ENCODE measurements at places on chromosomes 7 and 10.

DNA sequence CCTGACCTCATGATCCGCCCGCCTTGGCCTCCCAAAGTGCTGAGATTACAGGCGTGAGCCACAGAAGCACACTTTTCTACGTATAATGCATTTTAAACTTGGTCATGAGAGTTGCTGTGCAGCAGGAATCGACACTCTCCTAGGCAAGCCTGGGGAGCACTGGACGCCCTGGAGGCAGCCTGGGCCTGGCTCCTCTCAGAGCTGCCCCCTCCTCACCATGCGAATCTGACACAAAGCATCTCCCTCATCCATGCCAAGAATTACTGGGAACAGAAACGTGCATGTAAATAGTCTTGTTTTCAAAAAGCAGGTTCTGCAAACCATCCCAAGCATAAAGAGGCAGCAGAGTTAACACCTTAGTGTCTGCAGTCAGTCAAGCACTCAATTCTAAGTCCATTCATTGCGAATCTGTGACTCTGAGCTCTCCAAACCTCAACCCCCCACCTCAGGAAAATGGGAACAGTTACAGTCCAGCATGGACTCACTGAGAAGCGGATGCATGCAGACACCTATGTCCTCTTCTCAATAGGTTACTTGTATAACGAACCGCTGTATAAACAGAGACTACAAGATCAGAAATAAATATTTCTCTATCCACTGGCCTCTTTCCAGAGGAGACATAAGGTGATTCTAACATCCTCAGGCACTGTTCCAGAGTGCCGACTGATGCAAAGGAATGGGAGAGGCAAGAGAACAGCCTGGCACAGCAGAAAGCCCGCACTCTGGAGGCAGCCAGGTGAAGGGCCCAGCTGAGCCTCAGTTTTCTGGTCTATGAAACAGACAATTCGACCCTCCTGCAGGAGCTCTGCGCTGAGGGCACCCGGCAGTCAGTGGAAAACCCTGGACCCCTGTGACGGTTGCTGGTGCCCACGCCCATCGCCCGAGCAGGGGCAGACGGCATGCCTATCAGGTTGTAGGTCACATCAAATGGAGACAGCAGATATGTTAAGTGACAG, 68.9 kb downstream of the MAD1L1 start:
- no peak overlapping the region for H3K4me3 ChIP-seq
- no peak overlapping the region for H3K27ac ChIP-seq
- H3K27me3 ChIP-seq = no peaks in the 10 kb centered on the region
- DNase-seq = no peak
- peaks cover 17% of the 10 kb centered on the region for H3K4me1 ChIP-seq
- H3K36me3 ChIP-seq = peaks cover 7% of the 10 kb centered on the region

DNA sequence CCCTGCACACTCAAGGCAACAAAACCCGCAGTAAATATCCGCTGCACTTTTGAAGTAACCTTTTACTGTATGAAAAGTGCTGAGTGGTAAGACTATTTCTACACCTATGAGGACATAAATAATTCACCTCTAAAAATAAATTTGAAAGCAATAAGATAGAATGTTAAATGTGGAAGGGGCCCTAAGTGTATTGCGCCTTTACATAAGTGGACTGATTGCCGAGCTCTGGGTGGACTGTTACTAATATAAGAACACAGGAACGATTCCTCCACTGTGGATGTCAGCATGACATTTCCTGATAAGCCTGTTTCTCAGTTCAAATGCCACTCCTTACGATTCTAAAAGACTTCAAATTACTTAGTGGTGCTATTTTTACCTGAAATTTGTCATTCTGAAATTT, 192.0 kb upstream of the PTN start:
- H3K36me3 ChIP-seq = no peaks in the 10 kb centered on the region
- no peak overlapping the region for H3K27ac ChIP-seq
- no peaks in the 10 kb centered on the region for H3K27me3 ChIP-seq
- H3K4me3 ChIP-seq = no peak overlapping the region

- no peak overlapping the region for H3K4me3 ChIP-seq
- peaks cover 4% of the 10 kb centered on the region for H3K36me3 ChIP-seq
- no peaks in the 10 kb centered on the region for H3K27me3 ChIP-seq
- peaks cover 5% of the 10 kb centered on the region for H3K4me1 ChIP-seq
- no peak overlapping the region for H3K27ac ChIP-seq
- no peak for DNase-seq
These were observed 4.4 kb downstream of the RNF216 start for GRCh38 chr7:5776894-5777660.

- H3K4me3 ChIP-seq = no peak overlapping the region
- H3K36me3 ChIP-seq = peaks cover 8% of the 10 kb centered on the region
- H3K4me1 ChIP-seq = peaks cover 2% of the 10 kb centered on the region
- no peaks in the 10 kb centered on the region for H3K27me3 ChIP-seq
- no peak for DNase-seq
These were observed 1.8 kb downstream of the CALU start for GRCh38 chr7:128740996-128741395.

DNA sequence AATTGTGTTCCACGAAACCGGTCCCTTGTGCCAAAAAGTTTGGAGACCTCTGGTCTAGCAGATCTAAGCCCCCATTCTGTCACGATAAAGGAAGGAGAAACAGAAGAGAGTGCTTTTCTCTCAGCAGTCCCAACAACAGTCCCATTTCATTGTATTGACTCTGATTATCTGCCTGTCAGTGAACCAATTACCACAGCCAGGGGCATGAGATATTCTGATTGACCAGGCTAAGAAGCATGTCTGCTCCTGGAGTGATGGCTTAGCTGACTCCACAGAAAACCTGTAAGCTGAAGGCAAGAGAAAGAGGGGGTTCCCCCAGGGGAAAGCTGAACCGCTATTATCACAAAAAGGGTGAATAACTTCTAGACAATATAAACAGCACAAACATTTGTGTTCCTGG, 765.4 kb downstream of the SORCS1 start:
- no peak overlapping the region for H3K4me3 ChIP-seq
- no peak for DNase-seq

DNA sequence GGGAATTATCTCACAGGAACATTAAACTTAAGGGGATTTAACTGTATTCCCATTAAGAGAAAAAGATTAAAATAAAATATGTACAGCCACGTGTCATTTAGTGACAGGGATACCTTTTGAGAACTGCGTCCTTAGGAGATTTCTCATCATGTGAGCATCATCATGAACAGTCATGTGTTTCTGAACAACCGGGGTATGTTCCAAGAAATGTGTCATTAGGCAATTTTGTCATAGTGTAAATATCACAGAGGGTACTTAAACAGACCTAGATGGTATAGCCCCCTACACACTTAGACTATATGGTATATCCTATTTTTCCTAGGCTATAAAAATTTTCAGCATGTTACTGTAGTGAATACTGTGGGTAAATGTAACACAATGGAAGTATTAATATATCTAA, 840.3 kb downstream of the CNTNAP2 start:
- H3K4me3 ChIP-seq = no peak overlapping the region
- H3K36me3 ChIP-seq = no peaks in the 10 kb centered on the region
- H3K27ac ChIP-seq = no peak overlapping the region
- no peak for DNase-seq

GRCh38 chr7:3272691-3273141, 28.3 kb upstream of the SDK1 start:
- H3K4me1 ChIP-seq = no peaks in the 10 kb centered on the region
- no peak overlapping the region for H3K27ac ChIP-seq
- no peaks in the 10 kb centered on the region for H3K36me3 ChIP-seq
- H3K27me3 ChIP-seq = no peaks in the 10 kb centered on the region

- H3K27ac ChIP-seq = no peak overlapping the region
- no peak overlapping the region for H3K4me3 ChIP-seq
- H3K36me3 ChIP-seq = no peaks in the 10 kb centered on the region
- no peaks in the 10 kb centered on the region for H3K4me1 ChIP-seq
These were observed 261.0 kb upstream of the KLF6 start for GRCh38 chr10:4046030-4046429.

DNA sequence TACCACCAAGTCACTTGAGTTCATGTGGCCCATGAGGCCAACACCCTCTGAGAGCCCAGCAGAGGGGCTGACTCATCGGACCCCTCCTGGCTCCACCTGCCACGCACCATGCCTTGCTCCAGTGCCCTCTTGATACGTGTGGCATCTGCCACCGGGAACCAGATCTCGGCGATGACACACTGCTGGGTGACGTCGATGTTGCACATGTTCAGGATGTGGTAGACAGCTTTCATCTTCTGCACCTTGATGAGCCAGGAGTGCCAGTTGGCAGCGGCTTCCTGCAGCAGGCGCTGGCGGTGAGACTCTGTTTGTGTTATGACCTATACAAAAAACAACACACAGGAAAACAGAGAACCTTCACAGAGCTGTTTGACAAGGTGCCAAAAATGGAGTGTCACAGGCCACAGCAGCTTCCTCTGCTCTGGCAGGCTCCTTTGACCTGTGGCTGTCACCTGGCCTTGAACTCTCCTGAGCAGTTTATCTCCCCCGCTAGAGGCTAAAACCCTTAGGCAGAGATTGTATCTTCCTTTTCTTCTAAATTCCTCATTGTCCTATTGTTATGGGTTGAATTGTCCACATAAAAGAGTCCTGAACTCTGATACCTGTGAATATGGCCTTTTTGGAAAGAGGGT, 45.2 kb upstream of the TMEM213 start:
- H3K27me3 ChIP-seq = no peaks in the 10 kb centered on the region
- no peak overlapping the region for H3K27ac ChIP-seq
- peaks cover 15% of the 10 kb centered on the region for H3K4me1 ChIP-seq
- no peak overlapping the region for H3K4me3 ChIP-seq
- H3K36me3 ChIP-seq = no peaks in the 10 kb centered on the region

DNA sequence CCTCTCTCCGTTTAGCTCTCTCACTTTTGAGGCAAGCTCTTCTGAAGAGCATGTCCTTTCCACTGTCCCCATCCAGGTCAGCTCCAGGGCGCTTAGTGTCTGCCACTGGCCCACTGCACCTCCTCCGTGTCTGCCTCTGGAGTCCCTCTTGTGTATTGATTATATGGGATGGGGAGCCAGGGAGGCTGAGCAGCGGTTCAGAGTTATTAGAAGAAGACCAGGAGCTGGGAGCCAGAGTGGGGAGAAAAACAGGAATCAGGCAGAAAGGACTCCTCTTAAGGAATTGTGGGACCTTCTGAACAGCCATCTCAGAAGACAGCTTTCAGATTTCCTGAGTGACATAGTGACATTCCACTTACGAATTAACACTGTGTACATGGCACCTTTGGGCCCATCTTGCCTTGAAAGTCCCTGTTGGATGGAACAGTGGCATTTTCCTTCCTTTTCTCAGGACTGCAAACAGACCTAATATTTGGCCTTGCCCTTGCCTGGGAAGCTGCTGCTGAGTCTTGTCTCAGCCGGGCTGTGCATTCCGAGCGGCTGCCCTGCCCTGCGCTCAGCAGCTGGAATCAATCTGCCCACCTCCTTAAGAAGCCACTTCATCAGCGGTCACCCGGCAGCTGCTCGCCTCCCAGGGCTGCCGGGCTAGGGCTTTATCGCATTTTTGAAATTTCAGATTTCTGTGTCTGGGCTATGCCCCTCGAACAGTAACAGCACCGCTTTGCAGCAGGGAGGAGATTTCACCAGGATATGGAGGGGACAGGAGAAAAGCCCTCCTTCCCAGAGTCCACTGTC, 81.1 kb upstream of the PRKG1 start:
- no peak overlapping the region for H3K27ac ChIP-seq
- peaks cover 9% of the 10 kb centered on the region for H3K4me1 ChIP-seq
- no peak overlapping the region for H3K4me3 ChIP-seq
- H3K36me3 ChIP-seq = no peaks in the 10 kb centered on the region
- DNase-seq = no peak
- peaks cover 20% of the 10 kb centered on the region for H3K27me3 ChIP-seq

Data from trophoblast cell (in vitro differentiated cells and primary cell).